ENCODE measurements at places on chromosomes 13 and 19.

GRCh38 chr13:109400624-109401257 is 385.6 kb downstream of the IRS2 start:
- no peak for DNase-seq

DNA sequence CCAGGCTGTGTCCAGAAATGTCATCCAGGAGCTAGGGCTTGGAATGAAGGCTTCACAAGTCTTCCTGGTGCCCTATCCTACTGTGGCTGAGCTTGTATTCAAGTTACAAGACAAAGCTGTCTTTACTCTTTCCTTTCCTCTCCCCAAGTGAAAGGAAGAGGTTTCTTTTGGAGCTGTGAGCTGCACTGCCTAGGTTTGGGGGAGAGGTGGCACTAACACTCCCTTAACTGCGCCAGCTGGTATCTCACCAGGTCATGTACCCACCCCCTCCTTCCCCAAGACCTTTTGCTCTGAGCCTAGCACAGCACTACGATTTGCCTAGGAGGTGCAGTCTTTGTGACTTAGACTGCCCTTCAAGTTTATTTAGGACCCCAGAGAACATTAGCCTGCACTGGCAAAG is 2053.6 kb upstream of the PRR20A start:
- DNase-seq: no peak

GRCh38 chr13:111511219-111511732 is 190.8 kb downstream of the TEX29 start:
- no peak for DNase-seq

GRCh38 chr13:101511766-101512165 is 59.3 kb downstream of the ITGBL1 start:
- DNase-seq: no peak

GRCh38 chr13:51849145-51850101 is 4.4 kb upstream of the TMEM272 start:
- no peak for DNase-seq
